ENCODE measurements at places on chromosomes 5 and 9.

DNA sequence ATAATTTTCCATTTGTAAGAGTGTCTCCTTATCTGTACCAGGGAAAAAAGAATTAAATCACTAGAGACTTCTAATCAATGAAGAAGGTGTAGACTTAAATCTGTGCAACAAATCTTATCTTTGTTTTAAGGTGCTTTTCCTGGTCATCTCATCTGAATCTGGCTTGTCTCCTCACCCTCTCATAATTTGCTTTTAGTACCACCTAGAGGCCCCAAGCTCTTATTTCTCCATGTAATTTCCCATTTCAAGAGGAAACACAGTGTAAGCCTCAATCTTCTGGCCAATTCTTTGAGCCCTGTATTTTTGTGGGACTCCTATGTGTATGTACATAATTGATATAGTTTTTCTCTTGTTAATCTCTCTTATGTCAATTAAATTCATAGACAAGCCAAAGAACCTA is 1975.3 kb upstream of the CDH6 start:
- no peak for DNase-seq

DNA sequence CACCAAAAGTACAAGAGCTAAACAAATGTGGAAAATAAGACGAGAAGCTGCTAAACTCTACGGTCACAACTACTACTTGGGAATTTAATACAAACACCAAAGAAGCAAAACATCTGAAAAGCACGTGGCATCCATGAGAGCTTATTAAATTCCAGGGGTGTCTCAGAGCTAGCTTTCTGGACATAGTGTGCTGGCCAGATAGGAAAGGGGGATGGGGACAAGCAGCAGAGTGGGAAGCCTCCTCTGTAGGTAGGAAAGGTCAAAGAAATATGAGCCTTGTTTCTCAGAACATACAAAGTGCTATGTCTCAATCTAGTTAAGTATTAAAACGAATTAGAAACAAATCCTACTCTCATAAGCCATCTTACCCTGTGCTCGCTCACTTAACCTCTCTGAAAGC is 51.3 kb upstream of the GOLPH3 start:
- no peak for DNase-seq

- no peak for DNase-seq
These were observed 35.8 kb downstream of the PJA2 start for GRCh38 chr5:109373932-109374331.

DNA sequence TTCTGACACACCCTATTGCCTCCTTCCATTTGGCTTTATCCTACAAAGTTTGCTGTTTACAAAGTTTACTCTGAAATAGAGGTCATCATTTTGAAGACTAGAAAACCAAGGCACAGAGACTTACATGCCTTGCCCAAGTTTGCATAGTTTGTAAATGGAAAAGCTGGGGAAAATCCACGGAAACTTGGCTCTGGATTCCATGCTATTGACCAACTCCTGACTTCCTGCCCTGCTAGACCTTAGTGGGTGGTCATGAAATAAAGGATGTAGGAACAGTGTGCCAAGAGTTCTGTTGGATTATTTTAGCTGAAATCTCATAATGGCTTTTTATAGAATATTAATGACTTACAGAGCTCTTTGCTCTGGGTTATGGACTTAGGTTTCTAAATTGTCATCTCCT is 69.5 kb downstream of the GRIA1 start:
- DNase-seq, result no peak

- DNase-seq, result peak; percentile 18
These were observed 711 bp downstream of the TTC33 start for GRCh38 chr5:40755093-40755406.

- no peak for DNase-seq
These were observed 24.6 kb downstream of the PIK3R1 start for GRCh38 chr5:68240202-68240601.

DNA sequence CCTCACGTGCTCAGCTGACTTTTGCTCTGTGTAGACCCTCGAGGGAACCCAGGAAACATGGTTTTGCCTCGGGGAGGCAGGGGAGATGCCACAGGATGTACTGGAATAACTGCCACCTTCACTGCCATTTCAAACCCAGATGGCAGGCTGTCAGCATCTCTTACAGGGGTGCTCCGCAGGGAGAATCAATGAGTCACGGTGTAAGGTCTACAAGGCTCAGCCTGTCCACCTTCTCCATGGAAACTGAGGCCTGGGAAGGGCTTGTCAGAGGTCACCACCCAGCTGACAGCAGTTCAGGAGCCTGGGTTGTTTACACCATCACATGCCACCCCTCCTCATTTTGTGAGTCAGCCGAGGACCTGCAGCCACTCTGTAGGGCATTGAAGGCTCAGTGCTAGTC is 30.8 kb downstream of the DAB2IP start:
- no peak for DNase-seq

- DNase-seq, result no peak
These were observed 53.4 kb downstream of the AQP7 start for GRCh38 chr9:33348998-33349397.

GRCh38 chr9:17476401-17476800 is 102.5 kb upstream of the SH3GL2 start:
- DNase-seq, result no peak

- DNase-seq, result no peak
These were observed 199.3 kb downstream of the C9orf152 start for GRCh38 chr9:110008663-110009062.

DNA sequence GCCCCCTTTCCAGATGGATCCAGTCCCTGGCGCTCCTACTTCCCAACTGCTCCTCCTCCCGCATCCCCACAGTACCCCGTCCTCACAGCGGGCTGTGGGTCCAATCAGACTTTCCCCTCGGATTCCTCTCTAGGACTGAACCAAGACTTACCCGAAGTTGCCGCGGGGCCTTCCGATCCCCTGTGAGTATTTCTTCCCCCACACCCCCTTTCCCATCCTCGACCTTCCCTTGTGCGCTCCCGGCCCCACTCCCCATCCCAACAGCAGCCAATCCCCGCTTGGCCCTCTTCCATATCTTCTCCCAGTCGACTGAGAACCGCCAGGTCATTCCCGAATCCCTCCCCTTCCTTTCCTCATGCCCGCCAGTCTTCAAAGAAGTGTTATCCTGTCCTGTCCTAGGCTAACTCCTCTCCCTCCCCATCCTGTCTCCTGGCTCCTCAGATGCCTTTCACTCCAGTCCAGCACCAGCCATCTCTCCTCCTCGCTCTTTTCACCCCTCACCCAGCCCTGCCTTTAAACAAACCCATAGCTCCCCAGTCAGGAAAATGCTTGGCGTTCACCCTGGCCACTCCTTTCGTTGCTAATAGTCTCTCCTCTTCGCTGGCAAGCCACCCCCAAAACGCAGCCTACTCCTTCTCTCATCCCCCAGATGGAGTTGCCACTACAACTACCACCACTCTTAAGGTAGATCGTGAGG is 646 bp downstream of the SWI5 start:
- DNase-seq, result no peak

DNA sequence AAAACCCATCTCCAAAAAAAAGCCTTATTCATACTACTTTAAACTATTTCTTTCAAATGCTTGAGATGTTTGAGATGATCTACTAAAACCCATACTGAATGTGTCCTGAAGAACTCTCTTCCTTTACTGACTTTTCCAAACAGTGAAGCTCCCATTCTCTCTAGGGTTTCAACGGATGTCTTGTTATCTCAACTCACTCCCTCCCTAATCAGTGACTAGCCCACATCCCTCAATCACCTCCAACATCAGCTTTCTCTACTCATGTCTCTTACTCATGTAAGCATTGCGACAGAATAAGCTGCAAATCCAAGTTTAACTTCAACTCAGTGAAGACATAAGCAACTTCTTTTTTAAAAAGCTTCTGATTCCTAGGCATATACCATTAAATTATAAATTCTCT is 42.1 kb downstream of the WDR41 start:
- no peak for DNase-seq

DNA sequence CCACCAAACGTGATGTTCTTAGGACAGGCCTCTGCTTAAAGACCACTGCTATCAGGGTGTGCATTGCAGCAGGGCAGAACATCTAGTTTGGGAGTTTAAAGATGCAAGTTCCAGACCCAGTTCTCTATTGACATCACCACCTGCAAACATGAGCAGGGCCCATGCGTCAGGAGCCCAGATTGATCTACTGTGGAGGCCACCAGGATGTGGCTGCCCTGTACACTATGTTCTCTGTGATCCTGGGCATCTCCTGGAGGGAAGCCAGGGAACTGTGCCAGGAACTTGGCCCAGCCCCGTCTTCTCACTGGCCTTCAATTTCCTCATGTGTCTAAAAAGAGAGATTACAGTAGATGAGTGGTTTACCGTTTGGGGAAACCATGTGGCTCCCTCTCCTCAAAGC is 87.1 kb downstream of the PDE6A start:
- no peak for DNase-seq

- DNase-seq, result no peak
These were observed 143.0 kb downstream of the ADAMTS6 start for GRCh38 chr5:65338606-65339151.

GRCh38 chr9:75087824-75088645 is at the start of the genes NMRK1 and OSTF1:
Gene NMRK1 (minus strand): TSS chr9:75088155. CDS start chr9:75083115, 5,040 bp downstream.
Gene OSTF1 (plus strand): TSS chr9:75088514. CDS start chr9:75088693, 179 bp downstream.
- DNase-seq, result peak; percentile 88

- DNase-seq, result no peak
These were observed 1728.3 kb upstream of the CDH9 start for GRCh38 chr5:28766565-28767158.

- DNase-seq, result no peak
These were observed 32.7 kb upstream of the TXNDC8 start for GRCh38 chr9:110370315-110370714.

GRCh38 chr5:77791356-77791755 is 15.2 kb upstream of the TBCA start:
- no peak for DNase-seq

- peak; percentile 33 for DNase-seq
These were observed 826 bp downstream of the PAIP1 start for GRCh38 chr5:43555895-43556606.

DNA sequence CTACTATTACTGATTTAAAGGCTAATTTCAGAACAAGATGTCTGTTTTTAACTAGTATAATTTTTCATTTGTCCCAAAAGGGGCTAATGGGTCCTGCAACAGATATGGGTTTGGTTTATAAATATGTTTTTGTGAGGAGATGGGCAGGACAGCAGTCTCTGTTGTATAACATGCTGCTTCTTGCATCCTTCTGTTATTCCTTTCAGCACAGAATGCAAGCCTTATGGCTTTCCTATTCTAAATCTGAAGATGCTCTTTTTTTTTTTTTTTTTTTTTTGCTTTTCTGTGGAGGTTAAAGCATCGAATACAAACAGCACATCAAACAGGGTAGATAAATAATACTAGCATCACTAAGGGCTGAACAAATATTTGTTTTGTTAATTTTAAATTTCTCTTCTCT is 235.7 kb downstream of the EFNA5 start:
- no peak for DNase-seq

DNA sequence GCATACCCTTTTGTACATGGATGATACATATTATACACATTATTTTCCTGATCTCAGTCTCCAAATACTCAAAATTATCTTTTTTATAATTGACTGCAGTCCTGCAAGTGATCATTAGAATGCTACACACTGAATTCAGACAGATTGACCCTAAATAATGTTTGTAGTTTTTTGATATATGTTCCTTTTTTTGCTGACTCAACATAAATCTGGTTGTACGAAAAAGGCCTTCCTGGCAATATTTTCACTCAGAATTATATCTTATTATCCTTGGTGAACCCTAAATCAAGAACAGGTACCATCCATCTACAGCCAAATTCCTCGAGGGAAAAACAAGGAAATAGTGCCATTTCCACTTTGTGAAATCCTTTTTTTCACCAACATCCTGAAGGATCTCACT is 105.6 kb upstream of the RASGRF2 start:
- DNase-seq, result no peak

DNA sequence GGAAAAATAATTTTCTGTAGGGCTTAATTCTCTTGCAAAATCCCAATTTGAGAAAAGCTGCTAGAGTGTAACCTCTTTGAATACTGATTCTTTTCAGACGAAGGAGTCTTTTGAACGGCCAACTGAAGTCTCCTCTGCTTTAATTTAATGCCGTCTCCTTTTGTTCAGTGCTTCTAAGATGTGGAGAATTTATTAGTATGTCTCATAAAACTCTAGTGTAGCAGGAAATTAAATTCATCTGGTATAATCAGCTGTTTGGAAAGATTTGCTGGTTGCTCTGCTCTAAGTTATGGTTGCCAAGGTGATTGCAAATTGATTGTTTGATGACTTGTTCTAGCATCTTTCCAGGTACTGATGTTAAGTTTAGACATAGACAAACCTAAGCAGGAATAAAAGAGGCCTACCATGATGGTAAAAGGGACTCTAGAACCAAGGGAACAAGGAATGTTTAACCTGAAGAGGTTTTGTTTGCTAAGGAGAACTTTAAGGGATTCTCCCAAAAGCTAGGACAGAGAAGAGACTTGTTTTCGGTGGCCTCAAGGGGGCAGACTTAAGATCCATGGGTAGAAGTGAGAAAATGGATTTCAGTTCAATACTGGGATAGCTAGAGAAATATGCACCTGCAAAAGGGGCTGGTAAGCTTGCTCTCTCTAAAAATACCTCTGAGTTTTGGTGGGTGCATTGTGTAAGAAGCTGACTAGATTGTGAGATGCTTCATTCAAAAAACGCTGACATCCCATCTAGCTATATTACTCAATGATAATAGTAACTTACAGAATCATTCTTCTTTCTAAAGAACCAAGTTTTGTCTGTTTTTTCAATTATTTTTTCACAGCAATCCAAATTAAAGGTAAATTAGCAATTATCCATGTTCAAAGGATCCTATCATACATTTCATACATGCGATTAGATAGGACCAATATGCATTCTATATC is 5.7 kb upstream of the ADRB2 start:
- DNase-seq, result no peak

DNA sequence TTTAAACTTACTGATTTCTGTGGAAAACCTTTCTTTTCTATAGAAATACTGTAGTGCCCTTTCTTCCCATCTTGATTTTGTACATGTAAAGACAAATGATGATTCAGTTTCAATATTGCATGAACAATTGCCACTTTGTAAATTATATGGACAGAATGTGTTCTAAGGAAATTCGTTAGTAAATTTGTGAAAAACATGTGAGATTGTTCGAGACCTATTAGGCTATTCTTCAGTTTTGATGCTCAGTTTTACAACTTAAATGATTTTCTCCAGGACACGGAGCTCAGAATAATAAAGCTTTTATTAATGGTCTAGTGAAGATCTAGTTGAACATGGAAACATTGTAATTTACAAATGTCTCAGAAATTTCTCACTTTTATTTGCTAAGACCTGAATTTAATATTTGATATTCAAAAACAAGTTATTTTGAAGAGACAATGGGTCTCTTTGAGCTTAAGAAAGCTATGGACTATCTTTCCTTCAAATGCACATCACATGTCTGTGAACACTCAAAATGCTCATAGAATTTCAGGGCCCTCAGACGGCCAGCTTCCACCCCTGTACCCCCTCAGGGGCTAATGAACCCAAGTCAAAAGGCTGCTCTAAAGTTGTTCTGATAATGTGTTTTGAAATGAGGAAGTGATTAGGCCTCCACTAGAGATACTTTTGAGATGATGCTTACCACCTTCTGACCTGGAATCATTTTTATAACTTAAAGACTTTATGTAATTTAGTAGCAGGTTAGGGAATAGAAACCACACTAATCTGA is 54.1 kb upstream of the FSD1L start:
- DNase-seq, result no peak

GRCh38 chr9:131396626-131397025 is 2.7 kb downstream of the PRRC2B start:
- no peak for DNase-seq
